ENCODE measurements at places on chromosomes 6 and 20.

- DNase-seq = no peak
Observed at GRCh38 chr20:18496042-18496441, 983 bp downstream of the RBBP9 start.

DNA sequence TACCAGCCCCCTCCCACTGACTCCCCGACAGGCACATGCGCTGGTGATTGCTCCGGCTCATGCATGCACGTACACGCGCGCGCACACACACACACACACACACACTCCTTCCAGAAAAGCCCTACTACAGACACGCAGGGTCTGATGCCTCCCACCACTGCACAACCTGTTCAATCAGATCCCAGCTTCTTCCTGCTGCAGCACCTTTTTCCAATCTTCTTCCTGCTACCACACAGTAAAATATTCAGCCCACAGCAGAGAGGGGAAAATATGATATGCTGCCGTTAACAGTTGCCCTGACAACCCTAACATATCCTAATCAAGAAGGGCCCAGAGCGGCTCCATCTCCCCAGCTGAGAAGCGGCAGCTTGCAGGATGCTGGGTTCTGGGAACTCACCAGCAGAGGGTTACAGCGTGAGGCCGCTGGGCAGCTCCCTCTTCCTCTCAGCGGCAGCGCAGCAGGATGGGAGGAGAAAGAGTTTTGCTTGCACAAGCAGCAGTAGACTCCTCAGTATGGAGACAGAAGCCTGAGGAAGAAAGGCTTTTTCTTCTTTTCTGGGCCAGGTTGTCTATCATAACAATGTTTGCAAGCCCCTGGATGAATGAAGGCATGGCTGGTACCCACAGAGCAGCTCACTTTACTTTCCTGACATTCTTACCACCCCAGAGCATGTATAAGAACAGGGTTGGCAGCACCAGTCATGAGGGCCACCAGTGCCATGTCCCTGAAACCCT, 23.9 kb downstream of the MAP7 start:
- peak; percentile 65 for DNase-seq

- no peak for DNase-seq
Observed at GRCh38 chr6:39430871-39431523, 108.5 kb upstream of the KCNK16 start.

DNA sequence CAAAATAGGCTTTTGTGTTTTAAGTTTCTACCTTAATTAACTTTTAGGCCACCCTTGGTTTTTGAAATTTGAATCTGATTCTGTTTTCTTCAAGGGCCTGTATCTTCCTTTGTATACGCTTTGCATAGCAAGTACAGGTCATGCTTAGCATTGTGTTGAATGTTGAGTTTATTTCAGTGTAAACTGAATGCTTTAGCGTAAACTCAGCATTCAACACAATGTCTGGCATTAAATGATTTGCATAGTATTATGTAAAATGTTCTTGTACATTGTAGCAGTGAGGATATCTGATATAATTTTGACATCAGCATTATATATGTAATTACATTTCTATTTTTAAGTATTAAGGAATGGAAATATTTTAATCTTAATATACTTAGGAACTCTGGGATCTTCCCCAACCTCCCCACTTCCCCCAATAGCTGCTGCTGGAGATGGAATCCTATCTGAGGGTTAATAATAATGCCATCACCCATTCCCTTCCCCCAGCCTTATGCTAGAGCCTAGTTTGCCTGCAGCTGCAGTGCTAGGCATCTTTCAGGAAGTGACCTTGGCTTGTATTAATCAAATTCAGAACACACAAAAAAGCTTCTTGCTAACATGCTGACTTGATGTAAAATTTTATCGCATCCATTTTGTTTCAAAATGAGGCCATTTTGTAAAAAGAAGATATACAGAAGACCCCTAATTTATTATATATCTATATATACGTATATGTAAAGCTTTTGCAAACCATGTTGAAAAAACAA, 73.1 kb downstream of the NCOA3 start:
- DNase-seq = no peak

- DNase-seq = no peak
Observed at GRCh38 chr6:13500264-13500663, 12.9 kb upstream of the GFOD1 start.

DNA sequence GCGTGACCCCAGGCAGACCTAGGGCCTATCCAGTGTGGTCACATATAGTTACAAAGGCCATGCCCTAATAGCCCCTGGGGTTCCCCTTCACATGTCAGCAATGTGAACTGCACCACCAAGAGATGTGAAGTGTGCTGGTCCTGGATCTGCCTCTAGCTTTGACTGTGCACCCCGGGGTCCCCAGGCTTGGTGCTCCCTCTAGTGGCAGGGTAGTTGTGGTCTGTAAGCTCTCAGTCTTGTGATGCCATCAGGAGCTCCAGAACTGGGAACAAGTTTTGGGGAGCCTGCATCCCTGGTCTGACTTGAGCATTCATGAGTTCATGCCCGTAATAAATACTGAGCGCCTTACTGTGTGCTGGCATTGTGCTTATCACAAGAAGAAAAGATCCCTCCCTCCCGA, 143.4 kb downstream of the DHX35 start:
- no peak for DNase-seq

- no peak for DNase-seq
Observed at GRCh38 chr6:122077603-122078002, 321.8 kb upstream of the HSF2 start.

GRCh38 chr6:152736687-152737273, 13.8 kb upstream of the VIP start:
- DNase-seq = no peak

- DNase-seq = peak; percentile 5
Observed at GRCh38 chr20:12594410-12595088, 414.2 kb upstream of the SPTLC3 start.

DNA sequence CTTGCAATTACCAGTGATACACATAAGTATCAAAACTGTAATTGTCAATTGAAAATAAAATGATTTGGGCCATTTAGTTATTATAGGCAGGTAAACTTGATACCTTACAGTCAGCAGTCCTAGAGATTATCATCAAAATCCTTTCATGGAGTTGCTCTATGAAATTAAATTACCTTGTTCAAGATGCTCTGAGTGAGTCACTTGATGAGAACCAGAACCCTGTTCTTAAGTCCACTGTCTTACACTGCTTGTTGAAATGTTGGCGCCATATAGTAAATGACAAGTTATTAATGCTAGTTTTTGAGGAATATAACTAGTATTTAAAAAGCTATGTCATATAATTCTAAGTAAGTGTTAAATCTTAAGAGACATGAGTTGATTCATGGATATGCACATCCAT, 37.2 kb upstream of the BAG2 start:
- peak; percentile 84 for DNase-seq

DNA sequence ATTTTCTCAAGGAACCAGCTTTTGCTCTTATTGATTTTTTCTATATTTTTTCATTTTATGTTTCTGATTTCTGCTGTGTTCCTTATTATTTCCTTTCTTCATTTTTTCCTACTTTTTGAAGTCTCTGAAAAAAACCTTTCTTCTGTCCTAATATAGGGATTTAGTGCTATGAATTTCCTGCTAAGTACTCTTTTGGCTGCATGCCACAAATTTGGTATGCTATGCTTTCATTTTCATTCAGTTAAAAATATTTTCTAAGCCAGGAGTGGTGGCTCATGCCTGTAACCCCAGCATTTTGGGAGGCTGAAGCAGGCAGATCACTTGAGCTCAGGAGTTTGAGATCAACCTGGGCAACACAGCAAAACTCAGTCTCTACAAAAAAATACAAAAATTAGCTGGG, 30.6 kb downstream of the SIRPD start:
- no peak for DNase-seq

- no peak for DNase-seq
Observed at GRCh38 chr6:36752187-36752885, 54.7 kb downstream of the RAB44 start.

GRCh38 chr6:52937908-52938307, 28.4 kb upstream of the GSTA3 start:
- DNase-seq = no peak

- no peak for DNase-seq
Observed at GRCh38 chr20:47048054-47048453, 153.4 kb downstream of the EYA2 start.

- DNase-seq = no peak
Observed at GRCh38 chr6:168052291-168052891, 26.6 kb downstream of the FRMD1 start.

- DNase-seq = no peak
Observed at GRCh38 chr6:151139524-151139923, 100.2 kb upstream of the AKAP12 start.

- DNase-seq = no peak
Observed at GRCh38 chr6:25171301-25171700, 107.9 kb upstream of the CARMIL1 start.

- no peak for DNase-seq
Observed at GRCh38 chr6:7136859-7137334, 29.1 kb downstream of the RREB1 start.

- DNase-seq = no peak
Observed at GRCh38 chr6:15522856-15523529, 139.8 kb downstream of the DTNBP1 start.

DNA sequence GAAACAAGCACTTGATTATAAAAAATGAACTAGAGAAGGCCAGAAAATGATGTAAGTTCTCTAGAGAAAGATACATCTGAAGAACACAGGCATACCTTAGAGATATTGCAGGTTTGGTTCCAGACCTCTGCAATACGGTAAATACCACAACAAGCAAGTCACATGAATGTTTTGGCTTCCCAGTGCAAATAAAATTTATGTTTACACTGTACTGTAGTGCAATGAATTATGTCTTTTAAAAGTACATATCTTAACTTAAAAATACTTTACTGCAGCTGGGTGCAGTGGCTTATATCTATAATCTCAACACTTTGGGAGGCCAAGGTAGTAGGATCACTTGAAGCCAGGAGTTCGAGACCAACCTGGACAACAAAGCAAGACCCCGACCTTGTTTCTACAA, 10.9 kb upstream of the KIAA1586 start:
- no peak for DNase-seq

DNA sequence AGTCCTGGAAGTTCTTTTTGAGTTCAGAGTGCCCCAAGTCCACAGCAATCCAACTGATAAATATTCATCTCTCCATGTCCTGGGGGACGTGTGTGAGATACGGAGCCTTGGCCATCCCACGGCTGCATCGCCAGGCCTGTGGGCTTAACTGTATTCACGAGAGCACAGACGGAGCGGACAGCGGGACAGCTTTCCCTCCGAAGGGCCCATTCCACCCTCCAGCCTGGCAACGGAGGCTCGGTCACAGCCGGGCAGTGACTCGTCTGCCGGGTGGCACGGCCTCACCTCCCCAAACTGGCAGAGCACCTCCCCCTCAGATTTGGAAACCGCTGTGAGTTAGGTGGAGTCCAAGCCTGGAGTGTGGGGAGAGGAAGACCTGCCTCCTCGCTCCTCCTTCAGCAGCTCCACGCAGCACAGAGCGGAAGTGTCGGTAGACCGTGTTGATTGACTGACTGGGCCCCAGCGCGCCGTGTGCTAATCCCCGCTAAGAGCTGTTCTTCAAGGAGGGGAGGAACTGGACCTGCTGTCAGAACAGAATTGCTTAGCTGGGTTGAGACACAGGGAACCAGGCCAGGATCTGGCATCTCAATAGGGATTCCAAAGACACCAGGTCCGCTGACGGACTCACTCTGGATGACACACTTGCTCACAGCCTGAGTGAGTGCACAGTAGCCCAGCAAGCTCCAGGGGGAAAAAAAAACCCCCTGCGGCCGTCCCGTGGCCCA, 10.9 kb downstream of the FOXF2 start:
- no peak for DNase-seq

DNA sequence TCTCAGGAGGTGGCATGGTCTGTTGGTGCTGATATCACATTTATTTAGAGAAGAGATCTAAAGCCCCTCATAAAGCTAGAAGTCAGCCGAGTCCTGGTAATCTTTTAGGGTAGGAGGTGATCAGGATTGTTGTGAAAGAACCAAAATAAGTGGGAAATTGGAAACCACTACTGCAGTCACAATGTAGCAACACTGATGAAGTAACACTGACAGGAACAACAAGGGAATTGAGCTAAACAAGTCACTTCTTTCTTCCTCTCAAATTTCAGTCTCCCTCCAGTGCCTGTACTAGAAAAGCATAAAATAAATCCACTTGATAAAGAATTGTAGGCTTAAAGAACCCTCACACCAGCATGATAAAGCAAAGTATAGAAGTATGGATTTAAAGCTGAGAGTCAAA, 1509.0 kb downstream of the GRIK2 start:
- DNase-seq = no peak

DNA sequence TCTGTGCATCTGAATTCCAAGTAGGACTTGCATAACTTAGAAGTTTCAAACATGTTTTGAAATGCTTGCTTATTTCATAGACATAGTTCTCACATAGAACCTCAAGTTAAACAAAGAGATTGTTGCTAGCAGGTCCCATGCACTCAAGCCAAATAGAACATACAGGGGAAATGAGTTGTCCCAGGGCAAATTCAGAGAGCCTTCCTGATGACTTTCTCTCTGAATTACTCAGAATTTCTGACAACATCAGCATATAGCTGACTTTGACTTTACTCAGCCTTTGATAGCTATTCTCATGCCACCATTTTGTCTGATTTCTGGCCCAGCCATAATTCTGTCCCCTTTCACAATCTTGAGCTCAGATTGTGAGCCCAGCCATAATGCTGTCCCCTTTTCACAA, 333.2 kb upstream of the PLCB4 start:
- no peak for DNase-seq

DNA sequence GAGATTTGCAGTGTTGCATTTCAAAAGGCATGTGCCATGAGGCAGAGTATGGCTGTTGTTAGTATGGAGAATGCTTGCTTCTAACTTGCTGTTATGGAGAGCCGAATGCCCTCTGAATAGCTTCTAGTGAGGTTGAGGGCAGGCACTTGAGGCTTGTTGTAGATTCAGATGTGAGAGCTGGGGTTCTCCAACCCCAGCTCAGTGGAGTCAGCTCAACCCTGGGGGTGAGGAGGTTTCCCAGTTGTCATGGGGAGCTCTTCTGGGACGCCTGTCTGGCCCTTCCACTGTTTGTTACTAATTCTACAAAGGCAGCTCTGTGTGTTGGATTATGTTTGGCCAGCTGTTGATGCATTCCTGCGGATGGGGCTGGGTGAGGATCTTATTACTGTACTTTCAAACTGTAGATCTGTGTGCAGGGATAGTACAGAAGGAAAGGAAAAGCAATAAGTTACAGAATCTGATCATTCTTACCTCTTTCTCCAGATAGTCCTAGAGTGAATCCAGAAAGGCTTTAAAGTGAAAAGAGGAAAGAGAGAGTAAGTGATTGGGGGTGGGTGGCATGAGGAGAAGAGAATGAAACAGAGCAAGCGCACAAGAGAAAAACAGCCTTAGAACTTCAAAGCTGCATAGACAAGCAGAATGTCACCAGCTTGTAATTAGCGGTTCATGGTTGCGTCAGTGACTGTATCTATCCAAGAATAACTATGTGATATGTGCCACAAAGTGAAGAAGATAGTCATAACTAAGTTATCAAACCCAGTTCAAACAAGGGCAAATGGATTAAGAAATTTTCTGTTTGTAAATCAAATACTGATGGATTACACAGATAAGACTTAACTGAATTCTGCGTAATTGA, 148.7 kb downstream of the PRL start:
- DNase-seq = peak; percentile 64

Data from amniotic epithelial cell (primary cell).